ENCODE measurements at places on chromosomes 4 and X. TPM values are rescaled to one million over a fixed set of nuclear protein-coding genes. Genes with fewer than 3 reads are reported as not detected.

The PHF8 gene
- total RNA-seq = 16.7 TPM

The CT45A5 gene
- not detected for total RNA-seq

The ADAMTS3 gene
- total RNA-seq = 2.1 TPM

The CASP3 gene
- total RNA-seq = 26.4 TPM

The NXF2B gene
- not detected for total RNA-seq
